Tracheal epithelial cell (primary cell): ENCODE measurements at places on chromosomes 2 and 18. TPM values are rescaled to one million over a fixed set of nuclear protein-coding genes. Genes with fewer than 3 reads are reported as not detected.

DRC1 gene
- total RNA-seq: 0.21 and 0.24 TPM in 2 replicates

ERFE gene
- total RNA-seq: 2.3 and 6.7 TPM in 2 replicates

PID1 gene
- 4.3 and 5.8 TPM in 2 replicates for total RNA-seq

HOXD1 gene
- total RNA-seq: 0.21 and 1.7 TPM in 2 replicates

UGT1A3 gene
- total RNA-seq: 0.24 TPM in 1 of 2 replicates, not detected in the other

GPR75 gene
- total RNA-seq: 0.96 and 1.1 TPM in 2 replicates

CLEC4F gene
- not detected in 2 replicates for total RNA-seq

ALPI gene
- not detected in 2 replicates for total RNA-seq

GALR1 gene
- not detected in 2 replicates for total RNA-seq

GDF7 gene
- under 0.01 TPM in 2 replicates for total RNA-seq

SERPINB2 gene
- 23.9 and 219 TPM in 2 replicates for total RNA-seq

IL1RN gene
- 70.3 and 167 TPM in 2 replicates for total RNA-seq

CD8B2 gene
- not detected in 2 replicates for total RNA-seq

NOL4 gene
- total RNA-seq: under 0.01 TPM in 1 of 2 replicates, not detected in the other

UCN gene
- total RNA-seq: 0.48 and 0.85 TPM in 2 replicates

ALK gene
- not detected in 2 replicates for total RNA-seq

MALT1 gene
- total RNA-seq: 68.0 and 81.2 TPM in 2 replicates

SNORC gene
- 0.24 and 1.3 TPM in 2 replicates for total RNA-seq

GAREM1 gene
- total RNA-seq: 11.3 and 15.1 TPM in 2 replicates

PSD4 gene
- total RNA-seq: 42.0 and 45.3 TPM in 2 replicates

DAW1 gene
- 0.64 and 1.4 TPM in 2 replicates for total RNA-seq

SH3RF3 gene
- total RNA-seq: under 0.01 and 0.24 TPM in 2 replicates

UGT1A5 gene
- 0.24 TPM in 1 of 2 replicates, not detected in the other for total RNA-seq

PFN4 gene
- 0.21 and 0.48 TPM in 2 replicates for total RNA-seq

UGT1A4 gene
- 0.24 and 1.3 TPM in 2 replicates for total RNA-seq

SNTG2 gene
- total RNA-seq: not detected in 2 replicates

SLC39A6 gene
- 177 and 191 TPM in 2 replicates for total RNA-seq

CCDC150 gene
- 0.21 and 4.6 TPM in 2 replicates for total RNA-seq

IL1B gene
- total RNA-seq: 31.8 and 169 TPM in 2 replicates

MSTN gene
- total RNA-seq: not detected in 2 replicates

GPBAR1 gene
- total RNA-seq: 0.43 TPM in 1 of 2 replicates, not detected in the other

PROM2 gene
- total RNA-seq: 37.1 and 59.9 TPM in 2 replicates

SLC4A5 gene
- total RNA-seq: 0.24 and 0.64 TPM in 2 replicates

MFSD2B gene
- 0.24 TPM in 1 of 2 replicates, not detected in the other for total RNA-seq

CYTIP gene
- total RNA-seq: not detected in 2 replicates

INHA gene
- 0.48 TPM in 1 of 2 replicates, not detected in the other for total RNA-seq

KRCC1 gene
- 14.3 and 15.7 TPM in 2 replicates for total RNA-seq

PTPRN gene
- 0.21 and 2.2 TPM in 2 replicates for total RNA-seq

GPR45 gene
- total RNA-seq: not detected in 2 replicates

SRD5A2 gene
- not detected in 2 replicates for total RNA-seq

LMAN1 gene
- 137 and 160 TPM in 2 replicates for total RNA-seq

NCOA1 gene
- 4.3 and 5.8 TPM in 2 replicates for total RNA-seq
